ENCODE measurements at places on chromosomes 2 and 18.

- no peak for DNase-seq
These were observed 171.9 kb upstream of the ACAA2 start for GRCh38 chr18:49985236-49985635.

DNA sequence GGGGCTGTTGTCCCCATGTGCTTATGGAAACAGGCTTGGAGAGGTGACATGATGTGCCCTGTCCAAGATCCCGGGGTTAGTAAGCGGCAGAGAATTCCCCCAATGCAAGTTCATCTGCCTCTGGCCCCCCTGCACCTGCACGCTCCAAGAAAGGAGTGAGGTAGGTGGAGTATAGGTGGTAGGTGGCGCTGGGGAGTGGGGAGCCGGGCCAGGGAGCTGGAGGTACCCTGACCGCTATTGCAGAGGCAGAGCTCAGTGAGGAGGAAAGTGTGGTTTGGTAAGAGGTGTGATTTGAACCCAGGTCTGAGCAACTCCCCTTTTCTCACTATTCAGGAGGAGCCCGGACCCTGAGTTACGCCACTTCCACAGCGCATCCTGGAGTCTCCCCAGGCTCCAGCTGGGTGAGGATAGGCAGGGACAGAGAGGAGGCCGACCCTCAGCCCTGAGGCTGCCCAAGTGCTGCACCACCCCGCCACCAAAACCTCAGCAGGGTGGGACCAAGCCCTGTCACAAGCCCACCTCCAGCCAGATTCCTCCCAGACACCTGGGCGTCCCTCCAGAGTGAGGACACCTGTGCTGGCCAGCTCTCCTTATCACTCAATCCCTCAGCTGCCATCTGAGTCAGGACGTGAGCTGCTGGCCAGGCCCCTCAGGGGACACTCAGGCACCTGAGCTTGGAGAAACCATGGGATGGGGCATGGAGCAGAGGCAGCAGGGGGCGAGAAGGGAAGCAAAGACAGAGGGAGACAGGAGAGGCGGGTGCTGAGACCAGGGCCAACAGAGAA is 5.6 kb downstream of the HAAO start:
- no peak for DNase-seq

GRCh38 chr18:32324181-32324580 is 134.3 kb downstream of the MEP1B start:
- no peak for DNase-seq

GRCh38 chr2:667332-667999 is 9.7 kb downstream of the TMEM18 start:
- peak; percentile 9 for DNase-seq

GRCh38 chr18:9340472-9340871 is 5.9 kb downstream of the TWSG1 start:
- no peak for DNase-seq

- DNase-seq, result no peak
These were observed 46.5 kb downstream of the DPP10 start for GRCh38 chr2:114488841-114489530.

- no peak for DNase-seq
These were observed 387.6 kb upstream of the SPRED2 start for GRCh38 chr2:65819963-65820362.
